ENCODE measurements at places on chromosomes 6 and 20. TPM values are rescaled to one million over a fixed set of nuclear protein-coding genes. Genes with fewer than 3 reads are reported as not detected.

DNA sequence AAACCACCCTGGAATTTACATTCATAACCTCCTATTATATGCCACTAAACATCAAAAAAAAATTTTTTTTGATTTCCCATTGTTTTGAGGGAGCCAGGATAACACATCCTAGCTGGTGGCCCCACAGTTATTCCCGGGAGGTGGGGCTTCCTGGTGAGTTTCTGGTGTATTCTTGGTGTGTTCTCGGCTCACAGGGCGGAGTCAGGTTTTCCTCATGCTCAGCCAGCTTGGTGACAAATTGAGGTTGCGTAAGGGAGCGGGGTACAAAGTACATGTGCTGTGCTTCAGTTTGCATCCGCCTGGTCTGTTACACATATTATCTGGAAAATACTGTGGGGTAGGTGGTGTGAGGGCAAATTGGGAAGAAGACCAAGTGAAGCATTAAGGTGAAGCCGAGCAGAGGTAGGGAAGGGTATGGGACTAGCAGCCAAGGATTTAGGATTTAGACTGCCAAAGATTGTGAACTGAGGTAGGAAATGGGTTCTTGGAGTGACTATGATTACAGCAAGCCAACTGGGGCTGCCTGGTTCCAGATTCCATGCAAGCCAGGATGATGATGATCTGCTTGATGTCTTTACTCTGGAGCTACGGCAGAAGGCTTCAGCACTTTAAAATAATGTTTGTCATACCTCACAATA, 46.2 kb upstream of the EEF1A1 start:
- H3K4me1 ChIP-seq, result peaks cover 18% of the 10 kb centered on the region
- H3K27ac ChIP-seq, result peak overlapping the region; percentile 75
- peak overlapping the region; percentile 40 for H3K4me3 ChIP-seq
- no peaks in the 10 kb centered on the region for H3K27me3 ChIP-seq
- H3K36me3 ChIP-seq, result no peaks in the 10 kb centered on the region

- no peak overlapping the region for H3K4me3 ChIP-seq
- no peak overlapping the region for H3K27ac ChIP-seq
- H3K36me3 ChIP-seq, result no peaks in the 10 kb centered on the region
- H3K4me1 ChIP-seq, result no peaks in the 10 kb centered on the region
- DNase-seq, result peak; percentile 17
Measured at GRCh38 chr20:57738484-57738883, 28.7 kb upstream of the PMEPA1 start.

DNA sequence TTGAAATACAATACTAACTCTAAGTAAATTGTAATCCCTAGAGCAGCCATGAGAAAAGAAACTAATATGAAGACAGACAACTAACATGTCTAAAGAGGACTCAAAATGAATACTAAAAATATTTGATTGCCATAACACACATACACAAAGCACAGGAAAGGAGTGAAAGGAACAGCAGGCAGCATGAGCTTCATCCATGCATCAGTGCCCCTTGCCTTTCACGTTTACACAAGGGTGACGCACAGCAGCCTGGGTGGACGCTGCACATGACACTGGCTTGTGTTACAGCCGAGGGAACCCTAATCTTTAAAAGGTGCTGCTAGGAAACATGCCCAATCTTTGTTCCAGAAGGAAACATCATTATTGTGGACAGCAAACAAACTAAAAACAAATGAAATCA, 123.5 kb downstream of the MAN1A1 start:
- H3K4me3 ChIP-seq, result no peak overlapping the region
- no peak overlapping the region for H3K27ac ChIP-seq
- H3K27me3 ChIP-seq, result no peaks in the 10 kb centered on the region

DNA sequence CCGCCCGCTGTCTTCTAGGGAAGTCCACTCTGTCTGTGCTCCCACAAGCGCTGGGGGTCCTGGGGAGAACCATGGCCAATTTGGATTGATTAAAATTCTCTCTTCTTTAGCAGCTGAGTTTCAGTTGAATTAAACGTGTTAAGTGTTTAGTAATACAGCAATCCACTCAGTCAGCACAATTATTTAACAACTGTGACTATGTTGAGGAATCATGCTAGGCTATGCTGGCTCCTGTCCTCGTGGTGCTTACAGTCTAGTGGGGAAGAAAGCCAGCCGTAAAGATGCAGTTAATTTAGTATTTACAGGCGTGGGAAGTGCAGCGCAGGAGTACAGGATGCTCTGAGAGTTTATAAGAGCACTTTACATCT, 88.9 kb upstream of the FOXP4 start:
- no peak overlapping the region for H3K4me3 ChIP-seq
- no peak overlapping the region for H3K27ac ChIP-seq
- no peak for DNase-seq
- H3K36me3 ChIP-seq, result no peaks in the 10 kb centered on the region

DNA sequence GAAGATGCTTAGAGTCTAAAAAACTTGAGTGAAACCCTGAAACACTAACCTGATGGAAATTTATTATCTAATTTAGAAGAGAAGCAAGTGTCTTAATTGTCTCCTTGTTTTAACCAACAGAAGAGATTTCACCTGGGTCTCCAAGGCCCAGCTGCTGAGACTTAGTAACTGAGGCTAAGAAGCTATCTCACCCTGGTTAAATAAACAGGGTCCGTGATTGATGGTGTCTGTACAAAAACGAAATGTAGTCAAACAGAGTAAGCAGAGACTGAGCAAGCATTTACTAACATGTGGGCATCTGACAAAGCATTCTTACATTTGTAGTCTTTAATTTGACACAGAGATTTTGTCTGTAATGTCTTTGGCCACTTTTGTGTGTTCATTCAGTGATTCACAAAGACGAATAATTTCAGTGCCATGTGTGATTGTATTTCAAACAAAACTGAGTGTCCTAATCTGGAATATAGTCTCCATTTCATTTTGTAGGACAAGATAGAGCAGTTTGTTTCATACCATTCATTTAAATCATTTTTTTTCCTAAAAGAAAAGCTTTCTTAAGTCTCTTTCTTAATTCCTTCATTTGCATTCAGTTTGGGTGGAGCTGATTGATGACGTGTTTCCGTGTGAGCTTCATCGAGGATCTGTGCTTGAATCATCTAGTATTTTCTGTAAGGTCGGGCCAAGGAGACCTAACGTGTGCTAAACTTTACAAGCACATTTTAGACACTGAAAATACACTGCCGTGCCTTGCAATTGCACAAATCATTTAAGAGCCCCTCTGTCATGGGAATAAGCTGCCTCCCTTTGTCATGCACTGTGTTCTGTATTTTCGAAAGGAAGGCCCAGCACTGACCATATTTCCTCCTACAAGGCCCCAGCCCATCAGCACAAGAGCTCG, 170.6 kb upstream of the QKI start:
- peak; percentile 52 for DNase-seq
- H3K27me3 ChIP-seq, result no peaks in the 10 kb centered on the region
- H3K36me3 ChIP-seq, result no peaks in the 10 kb centered on the region
- H3K4me3 ChIP-seq, result no peak overlapping the region

DNA sequence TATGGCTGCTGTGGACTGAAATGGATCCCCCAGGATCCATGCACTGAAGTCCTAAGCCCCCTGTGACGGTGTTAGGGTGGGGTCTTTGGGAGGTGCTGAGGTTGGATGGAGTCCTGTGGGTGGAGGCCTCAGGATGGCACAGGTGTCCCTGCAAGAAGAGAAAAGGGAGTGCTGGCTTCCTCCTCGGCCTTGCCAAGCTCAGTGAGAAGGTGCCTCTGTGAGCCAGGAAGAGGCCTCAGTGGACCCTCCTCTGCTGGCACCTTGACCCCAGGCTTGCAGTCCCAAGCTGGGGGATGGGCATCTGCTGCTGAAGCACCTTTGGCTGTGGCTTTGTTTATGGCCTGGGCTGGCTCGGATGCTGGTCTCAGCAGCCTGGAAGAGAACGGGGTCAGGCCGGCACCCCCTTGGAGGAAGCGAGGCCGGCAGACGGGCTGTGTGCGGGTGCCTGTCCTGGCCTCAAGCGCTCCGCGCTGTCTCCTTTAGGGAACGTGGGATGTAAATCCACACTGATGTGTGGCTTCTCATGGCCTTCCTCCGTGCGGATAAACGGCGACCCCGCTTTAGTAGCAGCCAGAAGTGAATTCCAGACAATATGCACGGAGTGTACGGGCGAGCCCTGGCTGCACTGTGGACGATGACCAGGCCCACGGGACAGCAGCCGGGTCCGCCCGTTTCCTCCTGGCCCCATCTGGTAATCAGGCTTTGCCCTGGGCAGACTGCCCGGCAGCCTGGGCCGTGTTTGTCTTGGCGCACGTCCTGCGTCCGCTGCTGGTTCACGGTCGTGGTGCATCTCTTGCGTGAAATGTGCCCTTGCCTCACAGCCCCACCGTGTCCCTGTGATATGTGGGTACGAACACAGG, 182.6 kb downstream of the ERMARD start:
- H3K4me3 ChIP-seq, result no peak overlapping the region
- H3K27me3 ChIP-seq, result no peaks in the 10 kb centered on the region
- H3K36me3 ChIP-seq, result no peaks in the 10 kb centered on the region
- DNase-seq, result peak; percentile 68
- H3K27ac ChIP-seq, result no peak overlapping the region

DNA sequence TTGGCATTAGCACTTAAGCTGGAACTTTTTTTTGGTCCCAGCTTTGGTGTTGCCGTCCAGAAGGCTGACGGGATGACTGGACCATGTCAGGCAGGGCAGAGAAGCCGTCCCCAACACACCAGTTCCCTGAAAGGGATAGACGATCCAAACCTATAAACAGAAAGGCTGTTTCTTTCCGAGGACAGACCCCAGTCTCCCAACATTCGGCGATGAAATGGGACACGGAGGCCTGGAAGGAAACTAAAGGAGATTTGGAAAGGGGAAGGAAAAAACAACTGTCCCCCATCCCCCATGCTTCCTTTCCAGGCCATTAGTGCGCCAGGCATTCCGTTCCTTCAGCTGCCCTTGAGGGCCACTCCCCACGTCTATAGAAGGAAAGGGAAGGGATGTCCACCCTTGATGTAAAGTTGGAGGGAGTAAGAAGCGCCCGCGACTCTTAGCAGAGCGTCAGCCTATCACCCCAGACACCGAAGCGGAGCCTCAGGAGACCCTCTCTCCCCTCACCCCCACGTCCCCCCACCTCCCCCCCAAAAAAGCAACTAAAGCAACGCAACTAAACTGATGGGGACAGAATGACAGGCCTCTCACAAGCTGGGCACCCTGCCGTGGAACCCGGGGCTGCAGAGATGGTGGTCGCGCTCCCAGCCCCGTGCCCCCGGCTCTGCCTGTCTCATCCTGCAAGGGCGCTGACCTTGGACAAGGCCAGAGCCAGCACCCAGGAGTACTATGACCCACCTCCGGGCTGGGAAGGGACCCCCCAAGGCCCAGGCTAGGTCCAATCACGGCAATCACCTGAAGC, 638 bp downstream of the BLCAP start:
- H3K36me3 ChIP-seq, result no peaks in the 10 kb centered on the region
- H3K27ac ChIP-seq, result peak overlapping the region; percentile 93
- H3K4me1 ChIP-seq, result peaks cover 28% of the 10 kb centered on the region

DNA sequence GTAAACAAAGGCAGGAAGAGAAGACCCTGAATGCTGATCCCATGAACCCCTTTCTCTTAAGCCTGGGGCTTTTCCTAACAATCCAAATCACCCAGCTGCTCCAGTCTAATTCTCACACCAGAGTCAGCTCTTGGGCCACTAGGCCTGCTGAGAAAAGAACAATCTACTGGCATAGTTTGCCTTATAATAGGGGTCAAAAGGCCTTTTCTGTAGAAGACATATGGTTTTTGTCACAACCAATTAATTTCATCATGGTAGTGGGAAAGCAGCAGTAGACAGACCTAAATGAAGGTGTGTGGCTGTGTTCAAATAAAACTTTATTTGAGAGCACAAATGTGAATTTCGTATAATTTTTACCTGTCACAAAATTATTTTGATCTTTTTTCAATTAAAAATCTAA, 994.7 kb upstream of the EPHA7 start:
- no peaks in the 10 kb centered on the region for H3K27me3 ChIP-seq
- H3K4me1 ChIP-seq, result no peaks in the 10 kb centered on the region
- no peak overlapping the region for H3K27ac ChIP-seq
- no peaks in the 10 kb centered on the region for H3K36me3 ChIP-seq

DNA sequence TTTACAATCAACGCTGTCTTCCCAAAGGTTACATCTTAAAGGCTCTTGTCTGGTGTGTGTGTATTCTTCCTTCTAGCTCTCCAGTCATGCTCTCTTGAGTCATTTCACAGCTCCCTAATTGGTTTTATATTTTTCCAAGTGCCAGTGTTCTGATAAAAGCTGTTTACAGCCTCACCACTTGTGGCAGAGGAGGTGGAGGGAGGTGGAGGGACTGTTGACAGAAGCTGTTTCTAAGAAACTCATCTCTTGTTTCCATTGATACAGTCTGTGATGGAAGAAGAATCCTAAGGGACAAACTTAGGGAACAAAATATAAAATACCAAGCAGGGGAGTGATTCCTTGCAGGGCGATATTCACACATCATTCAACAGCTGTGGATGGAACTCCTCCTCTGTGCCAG, 64.0 kb downstream of the QRSL1 start:
- H3K36me3 ChIP-seq, result no peaks in the 10 kb centered on the region
- DNase-seq, result no peak
- H3K27ac ChIP-seq, result no peak overlapping the region
- peaks cover 7% of the 10 kb centered on the region for H3K4me1 ChIP-seq

Gene MAD2L1BP
- total RNA-seq, result 33.1 TPM

Gene PNPLA1
- total RNA-seq, result not detected
